ENCODE measurements at places on chromosomes 4 and X.

DNA sequence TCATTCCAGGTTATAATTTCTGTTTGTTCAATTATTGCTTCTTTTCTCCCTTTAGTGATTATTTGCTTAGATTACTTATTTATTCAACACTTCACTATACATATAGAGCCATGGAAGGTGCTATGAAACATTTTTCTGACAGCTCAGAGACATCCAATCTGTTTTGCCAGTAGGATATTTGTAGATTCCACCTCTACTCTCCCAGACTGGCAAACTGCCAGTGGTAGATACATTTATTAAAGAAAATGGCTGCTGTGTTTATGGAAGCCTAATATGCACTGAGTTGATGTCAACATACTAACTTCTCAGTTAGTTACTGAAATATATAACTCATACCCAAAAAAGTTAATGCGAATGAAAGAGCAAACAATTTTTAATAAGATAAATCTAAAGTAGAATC lies 348.6 kb downstream of the TRAM1L1 start:
- no peak for DNase-seq

GRCh38 chr4:8513931-8514330 lies 66.3 kb upstream of the GPR78 start:
- no peak for DNase-seq

DNA sequence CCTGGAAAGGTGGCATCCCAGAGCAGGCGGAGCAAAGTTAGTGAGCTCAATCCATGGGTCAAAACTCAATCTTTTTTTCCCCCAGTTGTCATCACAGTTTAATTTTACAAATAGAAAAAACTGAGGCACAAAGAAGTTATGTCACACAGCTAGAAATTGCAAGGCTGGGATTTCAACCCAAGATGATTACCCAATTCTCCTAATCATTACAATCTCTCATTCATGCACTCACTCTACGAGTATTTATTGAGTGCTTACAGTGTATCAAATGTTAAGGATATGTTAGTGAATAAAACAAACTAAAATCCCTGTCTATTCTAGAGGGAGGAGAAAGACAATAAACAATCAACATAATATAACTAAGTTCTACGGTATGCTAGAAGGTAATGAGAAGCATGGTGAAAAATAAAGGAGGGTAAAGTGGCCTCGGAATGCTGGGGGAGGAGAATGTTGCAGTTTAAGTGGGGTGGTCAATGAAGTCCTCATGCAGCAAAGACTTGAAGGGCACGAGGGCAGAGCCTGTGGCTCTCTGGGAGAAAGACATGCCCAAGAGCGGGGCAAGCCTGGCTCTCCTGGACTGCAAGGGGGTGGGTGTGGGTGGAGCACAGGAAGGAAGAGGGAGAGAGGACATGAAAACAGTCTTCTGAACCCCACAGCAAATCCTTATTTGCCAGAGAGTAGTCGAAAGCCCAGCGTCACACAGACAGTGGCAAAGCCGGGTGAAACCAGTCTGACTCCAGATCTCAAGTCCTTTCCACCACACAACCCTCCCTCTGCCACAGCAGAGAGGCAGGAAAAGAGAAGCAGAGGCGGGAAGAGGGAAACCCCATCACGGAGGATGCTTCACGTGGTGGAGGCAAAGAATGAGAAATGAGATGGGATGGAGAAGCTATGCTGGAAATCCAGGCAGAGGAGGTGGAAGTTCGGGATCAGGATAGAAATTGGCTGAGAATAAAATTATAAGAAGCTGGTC lies 48.3 kb downstream of the RAB33B start:
- DNase-seq = no peak

- no peak for DNase-seq
Observed at GRCh38 chrX:66142351-66142750, 21.7 kb upstream of the HEPH start.

DNA sequence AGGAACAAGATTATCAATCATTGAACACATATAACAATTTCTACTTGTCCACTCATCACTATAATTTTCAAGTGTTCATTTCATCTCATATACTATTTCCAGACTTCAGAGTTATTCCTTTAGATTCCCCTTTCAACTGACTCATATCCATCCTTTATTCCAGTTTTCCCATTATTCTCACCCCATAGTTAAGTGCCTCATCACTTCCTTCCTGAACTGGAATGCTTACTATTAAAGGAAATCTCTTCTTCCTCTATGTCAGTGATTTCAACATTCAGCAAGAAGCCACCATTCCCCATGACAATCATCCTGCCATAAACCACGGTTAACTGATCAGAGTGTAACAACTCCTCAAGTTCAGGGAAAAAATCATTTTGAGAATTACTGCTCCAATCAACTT lies 198.9 kb downstream of the FBXO8 start:
- DNase-seq = no peak

- DNase-seq = no peak
Observed at GRCh38 chrX:150525061-150525919, 43.1 kb upstream of the MTM1 start.

DNA sequence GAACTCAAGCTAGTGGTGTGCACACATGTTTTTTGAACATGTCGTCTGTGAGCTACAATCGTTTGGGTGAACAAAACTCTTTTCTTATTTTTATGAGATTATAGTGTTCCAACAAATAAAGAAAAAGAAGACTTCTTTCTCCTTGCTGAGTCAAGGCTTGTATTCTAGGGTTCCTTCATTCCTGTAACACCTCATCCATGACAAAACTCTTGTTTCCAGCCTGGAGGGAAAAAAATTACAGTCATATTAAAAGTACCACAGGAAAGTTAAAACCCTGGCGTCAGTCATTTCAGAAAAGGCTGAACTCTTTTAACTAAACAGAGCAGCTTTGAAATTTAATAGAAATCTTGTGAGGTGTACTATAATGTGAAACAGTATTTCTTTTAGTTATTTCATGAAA lies 79.2 kb upstream of the BOD1L1 start:
- DNase-seq = no peak

DNA sequence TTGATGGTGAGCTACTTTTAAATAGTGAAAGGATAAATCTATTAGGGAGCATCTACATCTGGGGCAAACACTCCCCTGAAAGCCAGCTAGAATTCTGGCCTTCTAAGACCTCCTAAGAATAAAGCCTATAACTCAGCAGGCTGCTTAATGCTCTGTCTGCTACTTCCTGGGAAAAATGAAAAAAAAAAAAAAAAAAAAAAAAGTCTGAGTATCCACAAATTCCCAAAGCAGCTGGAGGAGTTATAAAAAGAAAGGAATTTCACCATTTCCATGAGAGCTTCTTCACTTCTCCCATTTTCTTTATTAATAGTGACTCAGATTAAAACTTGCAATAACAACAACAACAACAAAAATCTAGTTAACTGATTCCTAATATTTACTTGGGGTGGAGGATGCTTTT lies 511.2 kb downstream of the INPP4B start:
- no peak for DNase-seq

- no peak for DNase-seq
Observed at GRCh38 chr4:166143227-166143626, 270.2 kb downstream of the TLL1 start.
